ENCODE measurements at places on chromosomes 2 and 18.

DNA sequence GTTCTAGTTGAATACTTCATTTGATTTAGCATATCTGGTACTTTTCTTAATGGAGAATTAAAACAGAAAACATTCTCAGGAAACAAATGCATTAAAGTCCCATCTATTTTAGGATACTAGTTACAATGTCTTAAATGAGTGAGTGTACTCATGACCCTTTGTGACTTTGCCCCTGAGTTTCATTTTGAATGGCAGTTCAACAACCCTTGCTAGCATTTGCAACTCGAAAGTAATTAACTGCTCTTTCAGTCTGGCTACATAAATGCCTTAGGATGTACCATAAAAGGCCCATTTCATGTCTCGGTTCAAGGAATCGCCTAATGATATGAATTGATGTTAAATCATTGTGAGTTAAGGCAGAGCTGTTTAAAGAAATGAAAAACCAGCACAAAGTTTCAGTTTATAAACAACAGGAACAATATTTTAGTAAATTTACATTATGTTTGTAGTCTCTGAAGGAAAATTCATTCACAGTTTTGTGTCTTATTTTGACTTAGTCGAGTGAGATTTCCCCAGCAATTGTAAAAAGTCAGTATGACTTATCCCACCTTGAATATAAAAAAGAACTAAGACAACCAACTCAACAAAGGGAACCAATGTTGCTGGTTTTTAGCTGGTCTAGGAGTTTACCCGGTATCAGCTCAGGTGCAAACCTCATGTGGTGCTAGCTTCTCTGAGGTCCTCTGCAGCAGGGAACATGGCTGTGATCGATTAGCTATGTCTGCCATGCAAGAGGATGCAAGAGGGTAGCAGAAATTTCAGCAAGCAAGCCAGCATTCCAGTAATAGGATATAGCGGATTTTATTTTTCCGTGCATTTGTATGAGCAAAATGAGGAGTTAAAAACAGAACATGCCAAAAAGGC is 386.2 kb downstream of the PTPRM start:
- no peak for DNase-seq

GRCh38 chr2:39437522-39438296 is 624 bp upstream of the MAP4K3 start:
- DNase-seq, result no peak

- no peak for DNase-seq
Observed at GRCh38 chr2:85400023-85400422, 10.1 kb downstream of the CAPG start.

GRCh38 chr2:226746196-226746800 is 53.3 kb downstream of the IRS1 start:
- no peak for DNase-seq

DNA sequence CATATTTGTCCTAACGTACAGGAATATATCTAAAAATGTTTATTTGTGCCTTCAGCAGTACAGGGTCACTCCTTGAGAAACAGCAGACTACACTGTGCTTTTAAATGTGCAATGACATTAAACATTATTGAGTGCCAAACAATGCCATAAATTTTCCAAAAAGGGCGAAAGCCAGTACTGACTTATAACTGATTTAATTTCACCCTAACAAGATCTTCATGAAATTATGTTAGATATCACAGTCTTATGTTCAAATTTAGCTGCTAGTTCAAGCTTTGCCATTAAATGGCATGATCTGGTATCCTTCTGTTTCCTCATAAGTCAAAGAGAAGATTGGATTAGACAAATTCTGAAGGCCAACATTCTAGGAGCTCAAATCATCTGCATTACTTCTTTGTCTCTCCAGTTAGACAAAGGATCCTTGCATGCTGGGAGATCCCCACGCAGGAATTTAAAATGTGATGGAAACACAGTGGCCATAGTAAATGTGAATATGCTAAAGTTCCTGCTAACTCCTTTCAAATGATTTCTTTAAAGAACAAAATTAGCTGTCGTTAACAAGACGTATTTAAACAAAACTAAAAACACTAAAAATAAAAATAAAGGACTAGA is 129.3 kb upstream of the STON1 start:
- DNase-seq, result no peak

DNA sequence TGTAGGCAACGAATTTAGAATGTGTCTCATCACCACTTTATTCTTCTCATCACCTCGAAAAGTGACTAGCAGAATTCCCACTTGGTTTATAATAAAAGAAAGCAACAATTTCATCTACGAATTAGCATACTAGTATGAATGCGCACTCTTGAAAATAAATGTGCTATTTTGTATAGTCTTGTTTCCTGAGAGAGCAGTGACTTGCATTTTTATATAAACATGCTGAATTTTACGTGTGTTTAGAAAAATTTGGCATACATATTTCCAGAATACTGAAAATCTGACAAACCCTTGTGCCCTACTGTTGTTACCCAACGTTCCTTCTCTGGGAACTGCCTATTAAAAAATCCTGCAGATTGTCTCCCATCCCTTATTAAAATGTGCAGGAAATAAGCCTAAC is 786.8 kb downstream of the TSN start:
- no peak for DNase-seq

DNA sequence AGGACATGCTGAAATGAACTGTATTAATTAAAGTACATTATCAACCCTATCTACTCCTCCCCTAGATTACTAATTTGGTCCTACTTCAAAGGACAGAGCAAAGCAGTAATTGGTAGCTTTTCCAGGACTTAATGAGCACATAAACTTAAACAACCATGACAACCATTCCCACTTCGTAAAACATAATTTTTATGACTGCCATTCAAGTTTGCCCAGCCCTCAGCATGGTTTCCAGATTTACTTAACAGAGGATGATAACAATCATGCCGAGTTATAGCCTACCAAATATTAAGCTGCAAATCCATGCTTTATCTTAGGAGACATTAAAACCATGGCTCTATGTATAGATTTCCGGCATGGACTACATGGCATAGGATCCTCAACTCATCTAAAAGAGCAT is 401.1 kb upstream of the CHAC2 start:
- DNase-seq, result no peak

- no peak for DNase-seq
Observed at GRCh38 chr2:65128297-65129190, 1.4 kb downstream of the RAB1A start.

DNA sequence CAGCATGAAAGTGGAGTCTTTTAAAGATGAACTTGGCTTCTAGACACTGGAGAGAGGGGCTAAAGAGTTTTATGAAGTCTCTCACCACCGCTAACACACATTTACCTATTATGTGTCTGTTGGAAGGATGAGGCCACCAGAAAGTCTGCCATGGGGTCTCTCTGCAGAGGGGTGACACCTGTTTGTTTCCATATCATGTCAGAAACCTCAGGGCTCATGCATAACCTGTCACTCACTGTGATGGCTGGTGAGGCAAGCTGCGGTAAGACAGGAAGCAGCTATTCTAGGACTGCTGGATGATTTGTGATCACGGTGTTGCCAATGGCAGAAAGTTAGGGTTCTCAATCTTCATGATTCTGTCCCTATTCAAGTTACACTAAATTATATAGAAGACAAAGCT is 60.8 kb upstream of the DNMT3A start:
- DNase-seq, result no peak

DNA sequence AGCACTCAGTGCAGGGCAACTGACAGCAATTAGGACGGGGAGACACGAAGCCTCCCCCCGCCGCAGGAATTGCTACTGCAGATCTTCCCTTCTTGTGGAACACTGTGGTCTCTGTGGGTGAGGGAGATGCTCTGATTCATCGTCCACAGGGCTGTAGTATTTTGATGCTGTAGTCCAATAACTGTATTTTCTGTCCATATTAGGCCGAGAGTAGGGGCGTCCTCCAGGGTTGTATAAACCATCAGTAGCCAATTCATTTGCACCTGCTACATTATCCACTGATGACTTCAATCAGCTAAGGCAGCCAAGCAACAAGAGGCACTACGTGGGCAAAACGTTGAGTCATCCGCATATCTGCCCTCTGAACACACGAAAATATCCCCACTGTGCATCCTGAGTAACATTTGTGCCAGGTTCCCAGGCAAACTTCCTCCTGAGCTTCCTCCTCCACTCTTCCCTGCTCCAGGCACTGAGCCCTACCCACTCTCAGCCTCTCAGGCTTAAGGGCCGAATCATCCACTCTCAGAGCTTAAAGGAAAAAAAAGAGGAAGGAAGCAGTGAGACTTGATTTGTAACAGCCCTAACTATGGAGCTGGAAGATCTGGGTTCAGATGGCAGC is 62.1 kb downstream of the LBH start:
- DNase-seq, result no peak

- no peak for DNase-seq
Observed at GRCh38 chr2:212794471-212794870, 255.9 kb upstream of the ERBB4 start.

DNA sequence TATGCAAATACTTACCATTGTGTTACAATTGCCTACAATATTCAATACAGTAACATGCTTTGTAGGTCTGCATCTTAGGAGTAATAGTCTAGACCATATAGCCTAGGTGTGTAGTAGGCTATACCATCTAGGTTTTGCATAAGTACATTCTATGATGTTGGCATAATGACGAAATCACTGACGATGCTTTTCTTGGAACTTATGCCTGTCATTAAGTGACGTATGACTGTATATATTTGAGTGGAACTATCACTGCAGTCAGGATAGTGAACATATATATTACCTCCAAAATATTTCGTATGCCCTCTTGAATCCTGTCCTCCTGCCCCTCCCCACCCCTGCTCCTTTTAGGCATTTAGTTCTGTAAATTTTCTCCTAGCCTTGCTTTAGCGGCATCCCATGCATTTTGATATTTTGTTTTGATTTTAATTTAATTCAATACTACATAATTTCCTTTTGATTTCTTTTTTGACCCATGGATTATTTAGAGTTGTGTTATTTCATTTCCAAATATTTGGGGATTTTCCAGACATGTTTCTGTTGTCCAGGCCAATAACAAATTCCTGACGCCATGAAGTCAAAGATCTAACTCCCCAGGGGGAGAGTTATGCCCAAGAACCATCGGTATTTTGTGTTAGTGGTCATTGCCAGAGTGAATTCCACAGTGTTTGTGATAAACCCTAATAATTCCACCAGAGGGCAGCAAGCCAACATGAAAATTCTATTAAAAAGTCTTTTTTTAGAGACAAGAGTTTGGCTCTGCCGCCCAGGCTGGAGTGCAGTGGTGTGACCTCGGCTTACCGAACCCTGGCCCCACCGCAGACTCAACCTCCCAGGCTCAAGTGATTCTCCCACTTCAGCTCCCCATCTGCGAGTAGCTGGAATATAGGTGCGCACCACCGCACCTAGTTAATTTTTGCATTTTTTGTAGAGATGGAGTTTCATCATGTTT is 24.2 kb upstream of the CASP8 start:
- peak; percentile 18 for DNase-seq

GRCh38 chr2:112833976-112834375 is 2.6 kb downstream of the IL1B start:
- no peak for DNase-seq

GRCh38 chr18:51211552-51211951 is 14.1 kb upstream of the MEX3C start:
- no peak for DNase-seq

DNA sequence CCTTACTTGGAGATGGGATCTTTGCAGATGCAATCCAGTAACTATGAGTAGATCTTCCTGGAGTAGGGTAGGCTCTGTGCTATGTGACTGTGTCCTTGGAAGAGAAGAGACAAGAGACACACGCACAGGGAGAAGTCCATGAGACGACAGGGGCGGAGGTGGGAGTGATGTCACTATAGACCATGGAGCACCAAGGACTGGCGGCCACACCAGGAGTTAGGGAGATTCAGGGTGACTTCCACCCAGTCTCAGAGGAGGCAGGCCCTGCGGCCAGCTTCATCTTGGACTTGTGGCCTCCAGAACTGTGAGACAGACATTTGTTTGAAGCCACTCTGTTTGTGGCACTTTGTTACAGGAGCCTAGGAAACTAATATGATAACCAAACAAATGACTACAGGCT is 177.8 kb downstream of the INHBB start:
- no peak for DNase-seq

DNA sequence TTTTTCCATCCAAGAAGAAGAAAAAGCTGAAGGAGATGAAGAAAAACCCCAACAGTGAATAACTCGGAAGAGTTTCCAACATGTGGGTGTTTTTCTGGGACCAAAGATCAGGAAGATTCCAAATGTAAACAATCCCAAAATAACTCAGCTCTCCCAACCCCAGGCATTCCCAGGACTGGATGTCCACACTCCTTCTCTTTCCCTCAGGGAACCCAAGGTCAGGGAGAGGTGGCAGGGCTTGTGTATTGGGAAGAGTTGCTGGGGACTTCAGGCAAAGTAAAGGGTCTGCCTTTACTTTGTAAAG is 268.0 kb downstream of the DYSF start:
- no peak for DNase-seq

GRCh38 chr2:68292108-68292710 is 27.5 kb downstream of the CNRIP1 start:
- no peak for DNase-seq

Data from stimulated activated CD4-positive, alpha-beta T cell treated with anti-CD3 and anti-CD28 coated beads, Interleukin-12 subunit alpha, Interleukin-12 subunit beta, amount 100 ng/mL, for 4 hours (primary cell).